ENCODE measurements at places on chromosomes 12 and 14.

- DNase-seq = no peak
These were observed 12.3 kb upstream of the SLC35E3 start for GRCh38 chr12:68733661-68734071.

DNA sequence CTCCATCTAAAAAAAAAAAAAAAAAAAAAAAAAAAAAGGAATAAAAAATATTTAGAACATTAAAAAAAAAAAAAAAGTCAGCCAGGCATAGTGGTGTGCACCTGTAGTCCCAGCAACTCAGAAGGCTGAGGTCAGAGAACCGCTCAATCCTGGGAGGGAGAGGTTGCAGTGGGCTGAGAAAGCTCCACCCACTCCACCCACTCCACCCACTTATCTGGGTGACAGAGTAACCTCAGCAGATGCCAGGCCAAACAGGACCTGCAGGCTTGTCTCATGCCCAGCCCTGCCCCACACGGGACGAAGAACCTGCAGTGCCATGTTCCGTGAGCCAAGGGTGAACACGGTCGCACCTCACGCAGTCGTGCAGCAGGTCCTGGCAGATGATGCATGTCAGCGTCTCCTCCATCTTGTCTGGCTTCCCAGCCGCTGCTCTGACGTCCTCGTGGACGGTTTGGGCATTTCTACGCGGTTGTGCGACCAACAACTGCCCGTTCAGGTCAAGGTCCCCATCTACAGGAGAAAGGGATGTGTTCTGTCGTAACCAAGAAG is 28.6 kb downstream of the CHFR start:
- DNase-seq = no peak

- DNase-seq = no peak
These were observed 23.0 kb upstream of the NRDE2 start for GRCh38 chr14:90354551-90355298.

GRCh38 chr12:114092981-114093380 is 126.9 kb upstream of the RBM19 start:
- no peak for DNase-seq

DNA sequence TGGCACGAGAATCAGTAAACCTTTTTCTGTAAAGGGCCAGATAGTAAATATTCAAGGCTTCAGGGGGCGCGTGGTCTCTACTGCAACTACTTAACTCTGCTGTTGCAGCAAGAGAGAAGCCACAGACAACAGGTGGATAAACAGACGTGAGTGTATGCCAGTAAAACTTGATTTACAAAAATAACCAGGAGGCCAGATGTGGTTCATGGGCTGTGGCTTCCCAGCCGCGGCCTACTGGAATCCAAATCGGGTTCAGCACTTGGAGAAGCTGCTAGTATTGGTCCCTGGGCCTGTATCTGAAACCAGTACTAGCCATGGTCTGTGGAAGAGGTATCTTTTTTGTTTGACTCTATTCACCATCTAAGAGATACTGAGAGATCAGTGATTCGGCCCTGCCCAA is 13.3 kb downstream of the PPP2R5C start:
- DNase-seq = no peak

GRCh38 chr12:114676142-114676741 is 7.7 kb downstream of the TBX3 start:
- no peak for DNase-seq

GRCh38 chr14:76235628-76236027 is 83.9 kb downstream of the GPATCH2L start:
- DNase-seq = no peak

DNA sequence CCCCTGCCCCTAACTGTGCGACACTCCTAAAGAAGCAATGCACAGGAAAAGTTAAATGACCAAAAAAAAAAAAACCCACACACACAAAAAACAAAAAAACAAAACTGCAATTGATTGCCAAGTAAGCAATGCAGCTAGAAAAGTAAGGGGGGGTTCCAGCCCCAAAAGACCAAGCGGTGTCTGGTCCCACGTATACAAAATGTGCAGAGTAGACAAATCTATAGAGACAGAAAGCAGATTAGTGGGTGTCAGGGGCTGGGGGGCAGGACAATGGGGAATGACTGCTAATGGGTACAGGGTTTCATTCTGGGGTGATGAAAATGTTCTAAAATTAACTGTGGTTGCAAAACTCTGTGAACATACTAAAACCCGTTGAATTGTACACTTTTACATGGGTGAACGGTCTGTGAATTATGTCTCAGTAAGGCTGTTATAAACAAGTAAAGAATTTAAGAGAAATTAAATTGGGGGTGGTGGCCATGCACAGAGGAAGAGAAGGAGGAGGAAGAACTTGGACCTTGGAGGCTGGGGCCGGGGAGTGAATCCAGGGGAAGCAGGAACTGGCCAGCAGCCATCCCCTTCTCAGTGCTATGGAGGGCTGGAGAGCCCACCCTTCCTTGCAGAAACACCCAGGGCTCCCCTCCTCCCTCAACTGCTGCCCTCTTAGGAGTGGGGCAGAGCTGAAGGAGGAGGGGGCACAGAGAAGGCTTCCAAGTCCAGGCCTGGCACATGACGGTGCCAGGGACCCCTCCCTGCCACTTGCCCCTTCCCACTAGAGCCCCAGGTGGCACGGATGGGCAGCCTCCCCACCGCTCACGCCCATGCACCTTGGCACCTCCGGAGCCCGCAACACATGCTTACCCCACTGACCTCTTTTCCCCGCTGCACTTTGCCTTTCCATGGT is 45.4 kb downstream of the KDM2B start:
- DNase-seq = no peak

DNA sequence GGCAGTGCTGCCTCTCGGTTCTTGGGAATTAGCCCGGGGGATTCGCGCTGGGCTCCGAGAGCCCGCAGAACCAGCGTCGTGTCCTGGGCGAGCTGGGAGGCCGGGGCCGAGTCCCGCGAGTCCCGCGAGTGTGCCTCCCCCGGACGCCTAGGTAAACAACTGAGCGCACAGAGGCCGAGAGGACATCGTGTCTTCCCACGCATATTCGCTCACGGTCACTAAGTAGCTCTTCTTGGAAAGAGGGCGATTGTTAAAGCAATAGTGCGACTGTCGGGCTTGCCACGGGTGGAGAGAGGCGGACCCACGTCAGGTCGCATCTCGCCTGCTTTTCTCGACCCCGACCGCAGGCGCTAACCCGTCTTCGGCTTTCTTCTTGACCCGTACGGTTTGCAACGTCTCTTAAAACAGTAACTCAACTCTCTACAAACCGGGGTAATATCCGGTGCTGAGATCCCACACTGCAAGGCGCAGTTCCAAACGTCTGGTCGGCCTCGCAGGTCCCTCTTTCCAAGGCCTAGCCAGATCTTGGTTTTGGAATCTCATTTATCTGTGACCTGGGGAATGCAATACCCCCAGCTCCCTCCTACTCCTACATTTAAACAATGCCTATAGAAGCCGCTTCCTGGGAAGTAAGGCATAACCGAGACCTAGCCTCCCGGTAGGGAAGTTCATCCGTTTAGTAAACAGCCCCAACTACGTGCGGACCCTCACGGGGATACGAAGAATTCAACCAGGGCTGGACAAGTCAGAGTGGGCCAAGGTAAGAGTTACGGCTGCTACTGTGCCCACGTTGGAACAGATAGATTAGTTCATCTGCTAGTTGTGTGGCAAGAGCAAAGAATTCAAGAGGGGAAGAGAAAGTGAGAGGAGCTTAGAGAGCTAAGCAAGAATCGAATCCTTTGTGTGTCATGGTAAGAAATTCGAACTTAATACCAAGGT is 736 bp upstream of the PHLDA1 start:
- no peak for DNase-seq

- DNase-seq = no peak
These were observed 145.6 kb upstream of the SLC38A2 start for GRCh38 chr12:46518169-46518568.

GRCh38 chr12:26939192-26939832 is 1.0 kb downstream of the FGFR1OP2 start:
- DNase-seq = no peak

GRCh38 chr12:93679308-93679925 is 2.2 kb downstream of the CRADD start:
- DNase-seq = no peak

- DNase-seq = no peak
These were observed 12.7 kb upstream of the EIF4B start for GRCh38 chr12:52993558-52993869.

- DNase-seq = no peak
These were observed 130.3 kb downstream of the TMEM30B start for GRCh38 chr14:61150851-61151250.

GRCh38 chr14:52402812-52403526 is 88.9 kb downstream of the PTGER2 start:
- no peak for DNase-seq

GRCh38 chr12:110694330-110694901 is 5.5 kb upstream of the HVCN1 start:
- DNase-seq = no peak

- DNase-seq = no peak
These were observed 1.5 kb downstream of the DDHD1 start for GRCh38 chr14:53151523-53152183.

DNA sequence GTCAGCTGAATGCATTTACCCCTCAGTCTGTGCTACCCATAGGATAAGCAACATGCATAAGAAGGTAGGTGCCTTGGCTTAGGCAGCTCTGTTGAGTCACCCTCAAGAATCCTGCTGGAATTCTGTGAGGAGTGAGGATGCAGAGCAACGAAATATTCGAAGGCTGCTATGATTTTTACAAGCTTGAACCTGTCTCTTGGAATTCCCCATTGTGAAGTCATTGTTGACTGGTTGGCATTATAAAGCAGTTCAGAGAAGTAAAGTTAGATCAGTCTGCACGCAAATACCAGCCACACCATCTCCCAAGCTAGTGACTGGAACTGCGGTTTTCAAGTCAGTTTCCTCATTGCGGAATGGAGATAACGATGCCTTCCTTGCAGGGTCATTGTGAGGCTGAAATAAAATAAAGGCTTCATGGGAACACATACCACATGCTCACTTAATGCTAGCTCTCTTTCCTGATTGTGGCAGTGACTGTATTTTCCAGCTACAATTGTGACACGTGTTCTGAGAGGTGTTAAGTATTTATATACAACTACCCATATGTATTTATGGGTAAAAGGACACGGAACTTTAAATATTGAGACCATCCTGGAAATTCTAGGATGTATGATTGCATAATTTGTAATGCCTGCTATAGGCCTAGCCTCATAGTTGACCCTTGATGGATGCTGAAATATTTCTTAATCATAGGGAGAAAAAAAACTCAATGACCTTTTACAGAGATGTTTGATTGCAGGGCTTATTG is 96.7 kb downstream of the ETV6 start:
- DNase-seq = no peak

DNA sequence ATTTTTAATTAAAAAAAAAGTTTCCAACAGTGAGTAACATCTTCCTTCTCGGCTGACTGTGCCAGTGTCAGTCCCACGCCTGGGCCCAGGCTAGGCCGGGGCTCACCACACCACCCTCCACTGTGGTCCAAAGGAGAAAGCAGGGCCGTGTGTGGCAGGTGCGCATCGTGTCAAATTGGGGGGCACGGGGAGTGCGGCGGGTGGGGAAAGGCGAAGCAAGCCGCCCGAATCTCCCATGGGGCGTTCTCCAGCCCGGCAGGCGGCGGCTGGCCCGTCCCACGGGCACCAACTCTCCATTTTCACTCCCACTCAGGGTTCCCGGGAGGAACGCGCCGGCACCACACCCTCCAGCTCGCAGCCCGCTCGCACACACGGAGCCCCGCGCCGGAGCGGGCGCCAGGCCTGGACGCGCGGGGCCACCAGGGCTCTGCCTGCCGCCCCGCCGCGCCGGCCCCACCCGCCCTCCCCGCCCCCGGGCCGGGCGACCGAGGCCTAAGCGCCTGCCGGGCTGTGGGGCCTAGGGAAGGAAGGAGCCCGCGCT is 604 bp downstream of the EEA1 start:
- peak; percentile 13 for DNase-seq

DNA sequence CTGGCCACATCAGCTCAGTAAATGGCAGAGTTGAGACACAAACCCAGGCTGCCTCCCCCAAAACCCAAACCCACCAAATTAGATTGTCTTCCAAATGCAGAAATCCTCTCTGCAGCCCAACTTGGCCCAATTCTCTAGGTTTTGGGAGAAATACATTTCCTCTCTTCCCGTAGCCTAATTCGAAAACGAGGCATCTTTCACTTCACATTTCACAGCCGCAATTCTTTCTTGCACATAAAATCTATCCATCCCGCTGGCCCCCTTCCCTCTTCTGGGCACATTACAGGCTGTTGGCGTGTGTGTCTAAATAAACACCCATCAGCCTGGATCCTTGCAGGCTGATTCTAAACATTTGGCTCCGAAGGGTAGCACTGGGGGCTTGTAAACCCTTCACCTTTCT is 83.8 kb upstream of the VRK1 start:
- DNase-seq = no peak

DNA sequence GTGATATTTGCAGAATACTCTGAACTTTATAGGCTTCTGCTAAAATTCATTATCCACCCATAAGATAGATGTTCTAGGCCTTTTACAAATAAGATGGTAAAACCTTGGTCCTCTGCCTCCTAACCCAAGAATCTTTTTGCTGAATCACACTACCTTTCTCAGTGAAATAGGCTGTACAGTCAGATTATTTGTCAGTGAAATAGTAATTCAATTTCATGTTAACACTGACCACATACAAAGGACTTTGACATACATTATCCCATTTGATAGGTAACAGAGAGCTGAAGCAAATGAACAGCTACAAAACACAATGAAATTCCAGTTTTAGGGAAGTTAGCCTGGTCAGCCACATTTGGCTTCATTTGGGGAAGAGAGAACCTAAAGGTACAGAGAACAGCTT is 141.1 kb downstream of the PCNX1 start:
- no peak for DNase-seq

DNA sequence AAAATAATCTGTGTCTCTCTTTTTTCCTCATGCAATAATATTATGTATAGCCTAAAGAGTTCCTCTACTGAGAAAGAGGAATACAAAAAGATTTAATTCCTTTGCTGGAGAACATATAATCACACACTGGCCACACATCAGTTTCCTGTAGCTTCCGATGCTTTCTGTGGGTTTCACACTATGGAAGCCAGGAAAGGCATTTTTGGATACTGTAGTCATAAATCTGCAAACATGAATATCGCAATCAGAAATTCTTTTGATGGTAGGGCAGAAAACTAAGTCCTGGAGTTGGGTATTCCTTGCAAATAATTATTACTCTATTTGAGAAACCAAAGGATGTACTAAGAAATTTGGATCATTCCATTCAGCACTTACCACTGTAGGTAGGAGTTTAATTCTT is 260.0 kb downstream of the ACSS3 start:
- no peak for DNase-seq

- DNase-seq = no peak
These were observed 95.9 kb downstream of the OTOGL start for GRCh38 chr12:80195074-80195726.

- no peak for DNase-seq
These were observed 267.9 kb upstream of the CAND1 start for GRCh38 chr12:67001251-67001650.
